ENCODE measurements at places on chromosomes 2 and 18. TPM values are rescaled to one million over a fixed set of nuclear protein-coding genes. Genes with fewer than 3 reads are reported as not detected.
A peak's percentile ranks its signal among the peaks of the same experiment; 100 is the strongest.

CYP1B1 gene
- 18.2 TPM for total RNA-seq

DNA sequence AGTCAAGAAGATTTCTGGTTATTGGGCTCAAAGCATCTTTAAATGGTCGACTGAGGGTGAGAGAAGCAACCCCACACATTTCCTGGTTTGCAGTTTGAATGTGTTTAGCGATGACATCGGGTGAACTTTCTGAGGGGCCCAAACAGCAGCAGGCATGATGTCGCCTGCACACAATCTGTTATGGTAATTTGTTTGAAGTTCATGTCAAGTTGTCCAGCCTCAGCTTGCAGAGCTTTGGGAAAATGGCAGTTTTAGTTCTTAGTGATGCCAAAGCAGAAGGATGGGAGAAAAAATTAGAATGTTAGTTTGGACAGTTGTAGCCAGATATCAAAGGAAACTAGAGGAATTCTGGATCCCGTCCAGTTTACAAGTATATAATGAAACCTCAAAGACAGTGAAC, 284.6 kb downstream of the MBD5 start:
- no peaks in the 10 kb centered on the region for H3K4me1 ChIP-seq
- H3K36me3 ChIP-seq: no peaks in the 10 kb centered on the region
- DNase-seq: peak; percentile 9
- no peak overlapping the region for H3K27ac ChIP-seq
- no peak overlapping the region for H3K4me3 ChIP-seq
- H3K27me3 ChIP-seq: no peaks in the 10 kb centered on the region

DNA sequence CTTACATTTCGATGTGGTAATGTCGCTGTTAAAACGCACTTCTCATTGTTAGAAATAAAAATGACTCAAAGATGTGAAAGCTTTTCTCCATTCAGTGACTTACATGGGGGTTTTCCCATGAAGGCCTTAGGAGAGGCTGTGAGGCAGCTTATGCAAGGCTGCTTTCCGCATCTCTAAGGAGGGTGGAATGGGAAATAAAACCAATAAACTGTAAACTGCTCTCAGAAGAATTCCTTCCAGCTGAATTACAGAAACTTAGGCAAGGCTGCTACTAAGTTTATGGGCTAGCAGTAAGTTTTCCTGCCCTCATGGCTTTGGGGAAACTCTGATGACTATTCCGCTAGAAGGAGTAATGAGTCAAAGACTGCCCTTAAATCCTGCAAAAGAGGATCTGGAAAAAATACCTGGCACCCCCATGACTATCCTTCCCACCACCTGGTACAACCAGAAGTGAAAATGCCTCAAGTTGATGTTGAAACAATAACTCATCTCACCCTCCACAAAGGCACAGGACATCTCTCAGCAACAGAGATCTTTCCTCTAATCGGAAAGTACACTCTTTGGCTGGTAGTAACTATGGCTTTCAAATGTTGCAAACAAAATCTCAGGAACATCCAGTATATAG, 97.7 kb upstream of the SMAD7 start:
- H3K27ac ChIP-seq: no peak overlapping the region
- peaks cover 12% of the 10 kb centered on the region for H3K4me1 ChIP-seq
- H3K36me3 ChIP-seq: peaks cover 12% of the 10 kb centered on the region

DNA sequence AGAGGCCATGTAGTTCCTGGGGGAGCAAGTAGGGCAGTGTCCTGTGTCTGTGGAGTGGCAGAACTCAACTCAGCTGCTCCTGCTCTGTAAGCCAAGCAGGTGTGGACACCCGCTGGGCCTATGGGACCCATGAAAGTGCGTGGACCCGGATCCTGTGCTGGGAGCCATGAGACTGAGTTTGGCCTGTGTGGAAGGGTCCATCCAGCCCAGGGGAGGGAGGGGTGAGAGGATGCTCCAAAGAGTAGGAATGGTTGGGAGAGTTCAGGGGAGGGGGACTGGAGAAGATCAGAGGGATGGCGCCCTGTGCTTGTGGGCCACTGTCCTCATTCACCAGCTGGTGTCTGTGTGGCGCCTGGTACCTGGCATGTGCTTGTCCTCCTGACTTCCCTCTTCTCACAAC, 226.4 kb upstream of the HS6ST1 start:
- no peak overlapping the region for H3K4me3 ChIP-seq
- no peaks in the 10 kb centered on the region for H3K4me1 ChIP-seq
- H3K36me3 ChIP-seq: no peaks in the 10 kb centered on the region
- H3K27ac ChIP-seq: no peak overlapping the region
- DNase-seq: peak; percentile 22

PARD6G gene
- total RNA-seq: 6.1 TPM

GRCh38 chr2:200782251-200782650, 29.5 kb upstream of the BZW1 start:
- DNase-seq: no peak
- no peaks in the 10 kb centered on the region for H3K27me3 ChIP-seq
- no peaks in the 10 kb centered on the region for H3K36me3 ChIP-seq
- no peak overlapping the region for H3K4me3 ChIP-seq
- H3K27ac ChIP-seq: no peak overlapping the region

GRCh38 chr2:237824085-237824484, 25.5 kb downstream of the RBM44 start:
- H3K4me3 ChIP-seq: no peak overlapping the region
- H3K4me1 ChIP-seq: no peaks in the 10 kb centered on the region
- DNase-seq: no peak
- H3K27me3 ChIP-seq: no peaks in the 10 kb centered on the region
- no peaks in the 10 kb centered on the region for H3K36me3 ChIP-seq
- H3K27ac ChIP-seq: no peak overlapping the region

GRCh38 chr2:26723991-26724750, 31.6 kb downstream of the KCNK3 start:
- no peak overlapping the region for H3K4me3 ChIP-seq
- H3K27ac ChIP-seq: peak overlapping the region; percentile 66
- peaks cover 14% of the 10 kb centered on the region for H3K27me3 ChIP-seq
- peaks cover 62% of the 10 kb centered on the region for H3K4me1 ChIP-seq
- DNase-seq: peak; percentile 88

ARHGEF4 gene
- total RNA-seq: 7.7 TPM

DNA sequence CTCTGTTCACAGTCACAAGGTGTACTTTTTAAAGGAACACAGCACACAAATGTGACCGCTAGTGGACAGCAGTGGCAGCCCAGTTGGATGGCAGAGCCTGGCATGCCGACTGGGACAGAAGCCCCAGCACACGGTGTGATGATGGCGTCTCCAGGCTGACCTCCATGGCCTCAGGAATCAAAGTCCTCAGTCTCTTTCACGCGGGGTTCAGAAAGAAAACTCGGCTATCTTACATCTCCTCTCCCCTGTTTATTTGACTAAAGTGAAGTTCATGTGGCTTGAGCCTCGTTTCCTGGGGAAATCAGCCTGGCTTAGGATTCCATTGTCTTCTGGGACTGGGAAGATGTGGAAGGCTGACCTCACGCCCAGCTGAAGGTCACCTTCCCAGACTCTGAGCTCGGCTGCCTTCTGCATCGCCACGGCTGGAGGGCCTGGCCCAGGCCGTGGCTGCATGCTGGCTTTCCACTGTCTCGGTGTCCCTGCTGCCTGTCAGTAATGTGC, 56.1 kb downstream of the ASAP2 start:
- no peaks in the 10 kb centered on the region for H3K27me3 ChIP-seq
- H3K4me1 ChIP-seq: peaks cover 82% of the 10 kb centered on the region
- H3K4me3 ChIP-seq: no peak overlapping the region
- no peak for DNase-seq

FAM161A gene
- total RNA-seq: 6.6 TPM

RPRM gene
- not detected for total RNA-seq

- H3K36me3 ChIP-seq: no peaks in the 10 kb centered on the region
- no peak overlapping the region for H3K4me3 ChIP-seq
- no peaks in the 10 kb centered on the region for H3K4me1 ChIP-seq
- H3K27ac ChIP-seq: no peak overlapping the region
- DNase-seq: no peak
- H3K27me3 ChIP-seq: peaks cover 4% of the 10 kb centered on the region
These were observed 10.0 kb downstream of the MAPK4 start for GRCh38 chr18:50569930-50570329.

DNA sequence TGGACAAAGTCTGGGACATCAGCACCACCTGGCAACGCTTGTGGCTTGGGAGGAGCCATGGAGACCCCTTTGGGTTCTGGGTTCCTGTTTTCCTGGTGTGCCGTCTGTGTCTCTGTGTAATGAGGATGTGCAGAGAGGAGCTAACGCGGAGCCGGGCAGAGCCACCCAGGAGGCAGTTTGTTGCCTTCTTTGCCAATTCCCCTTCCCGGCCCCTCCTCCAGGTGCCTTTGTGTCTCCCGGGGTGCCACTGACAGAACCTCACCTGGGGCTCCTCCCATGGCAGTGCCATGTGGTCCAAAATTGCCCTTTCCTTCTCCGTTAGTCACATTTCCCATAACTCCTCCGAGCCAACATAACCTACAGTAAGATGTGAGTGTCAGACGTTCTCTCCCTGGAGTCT, 13.0 kb downstream of the POMC start:
- no peaks in the 10 kb centered on the region for H3K4me1 ChIP-seq
- DNase-seq: no peak
- no peak overlapping the region for H3K4me3 ChIP-seq
- no peaks in the 10 kb centered on the region for H3K36me3 ChIP-seq
- no peak overlapping the region for H3K27ac ChIP-seq

SRD5A2 gene
- 0.18 TPM for total RNA-seq

GRCh38 chr2:203908066-203908796, 28.3 kb upstream of the ICOS start:
- H3K27me3 ChIP-seq: no peaks in the 10 kb centered on the region
- no peak for DNase-seq
- H3K4me3 ChIP-seq: no peak overlapping the region
- H3K27ac ChIP-seq: no peak overlapping the region
- H3K36me3 ChIP-seq: no peaks in the 10 kb centered on the region
- H3K4me1 ChIP-seq: peaks cover 20% of the 10 kb centered on the region

- H3K4me1 ChIP-seq: peaks cover 68% of the 10 kb centered on the region
- no peaks in the 10 kb centered on the region for H3K27me3 ChIP-seq
- no peak overlapping the region for H3K4me3 ChIP-seq
- H3K36me3 ChIP-seq: no peaks in the 10 kb centered on the region
- H3K27ac ChIP-seq: peak overlapping the region; percentile 49
These were observed 114.4 kb upstream of the HAAO start for GRCh38 chr2:42906557-42907411.

GRCh38 chr2:233350708-233351107, 3.6 kb upstream of the DGKD start:
- peak; percentile 52 for DNase-seq
- no peaks in the 10 kb centered on the region for H3K27me3 ChIP-seq
- peaks cover 18% of the 10 kb centered on the region for H3K4me1 ChIP-seq

TBR1 gene
- total RNA-seq: not detected

GRCh38 chr18:58025733-58026132, 18.3 kb upstream of the NEDD4L start:
- H3K4me1 ChIP-seq: peaks cover 19% of the 10 kb centered on the region
- DNase-seq: no peak
- H3K27me3 ChIP-seq: no peaks in the 10 kb centered on the region
- H3K36me3 ChIP-seq: no peaks in the 10 kb centered on the region

NTSR2 gene
- not detected for total RNA-seq

DNA sequence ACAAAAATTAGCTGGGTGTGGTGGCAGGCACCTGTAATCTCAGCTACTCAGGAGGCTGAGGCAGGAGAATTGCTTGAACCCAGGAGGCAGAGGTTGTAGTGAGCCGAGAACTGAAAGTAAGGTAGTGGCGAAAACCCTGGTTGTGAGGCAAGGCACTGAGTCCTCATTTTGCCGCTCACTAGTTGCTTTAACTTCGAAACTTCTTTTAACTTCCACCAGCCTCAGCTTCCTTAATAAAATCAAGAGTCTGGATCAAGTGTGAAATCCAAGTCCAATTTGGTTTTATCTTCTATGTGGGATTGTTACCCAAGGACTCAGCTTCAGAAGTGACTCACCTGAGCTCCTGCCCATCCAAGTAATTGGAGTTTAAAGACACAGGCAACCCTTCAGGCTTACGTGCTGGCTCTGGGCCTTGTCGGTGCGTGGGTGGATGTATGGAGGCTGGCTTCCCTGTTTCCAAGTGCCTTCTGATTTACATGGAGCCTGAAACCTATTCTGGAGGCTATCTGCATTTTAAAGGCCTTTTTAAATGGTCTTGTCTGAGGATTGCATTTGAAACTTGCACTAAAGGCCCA, 374.2 kb upstream of the ID2 start:
- no peaks in the 10 kb centered on the region for H3K36me3 ChIP-seq
- no peak overlapping the region for H3K27ac ChIP-seq
- no peak overlapping the region for H3K4me3 ChIP-seq
- no peaks in the 10 kb centered on the region for H3K27me3 ChIP-seq
- no peak for DNase-seq

DNA sequence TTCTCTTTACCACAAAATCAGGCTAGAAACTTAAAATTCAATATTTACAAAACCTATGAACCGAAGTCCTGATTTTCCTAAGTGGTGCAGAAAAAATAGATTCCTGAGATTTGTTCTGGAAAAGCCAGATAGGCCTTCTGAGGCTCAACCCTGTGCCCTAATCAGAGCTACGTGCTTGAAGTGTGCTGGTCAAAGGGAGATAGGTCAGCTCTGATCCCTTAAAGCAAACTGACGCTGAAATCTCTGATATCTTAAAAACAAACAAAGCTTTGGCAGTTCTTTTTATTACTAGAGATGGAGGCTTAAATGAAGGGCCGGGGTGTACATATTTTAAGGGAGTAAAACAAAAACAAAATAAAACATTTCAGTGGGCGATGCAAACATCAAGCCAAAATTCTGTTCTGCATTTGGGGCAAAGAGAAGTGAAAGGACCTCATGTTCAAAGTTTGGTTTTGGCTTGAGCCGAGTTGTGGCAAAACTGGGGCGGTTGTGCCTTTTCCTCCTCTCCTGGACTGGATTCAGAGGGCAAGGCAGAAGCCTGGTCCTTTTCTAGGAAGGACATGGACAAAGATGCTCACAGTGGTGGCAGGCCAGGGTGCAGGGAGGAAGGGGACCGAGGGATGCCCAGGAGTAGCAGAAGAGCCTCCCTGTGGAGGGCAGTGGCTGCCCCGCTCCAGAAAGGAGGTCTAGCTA, 295.0 kb downstream of the CDCA7 start:
- no peak overlapping the region for H3K4me3 ChIP-seq
- no peaks in the 10 kb centered on the region for H3K27me3 ChIP-seq
- no peaks in the 10 kb centered on the region for H3K36me3 ChIP-seq
- DNase-seq: no peak
- H3K4me1 ChIP-seq: peaks cover 40% of the 10 kb centered on the region

DNA sequence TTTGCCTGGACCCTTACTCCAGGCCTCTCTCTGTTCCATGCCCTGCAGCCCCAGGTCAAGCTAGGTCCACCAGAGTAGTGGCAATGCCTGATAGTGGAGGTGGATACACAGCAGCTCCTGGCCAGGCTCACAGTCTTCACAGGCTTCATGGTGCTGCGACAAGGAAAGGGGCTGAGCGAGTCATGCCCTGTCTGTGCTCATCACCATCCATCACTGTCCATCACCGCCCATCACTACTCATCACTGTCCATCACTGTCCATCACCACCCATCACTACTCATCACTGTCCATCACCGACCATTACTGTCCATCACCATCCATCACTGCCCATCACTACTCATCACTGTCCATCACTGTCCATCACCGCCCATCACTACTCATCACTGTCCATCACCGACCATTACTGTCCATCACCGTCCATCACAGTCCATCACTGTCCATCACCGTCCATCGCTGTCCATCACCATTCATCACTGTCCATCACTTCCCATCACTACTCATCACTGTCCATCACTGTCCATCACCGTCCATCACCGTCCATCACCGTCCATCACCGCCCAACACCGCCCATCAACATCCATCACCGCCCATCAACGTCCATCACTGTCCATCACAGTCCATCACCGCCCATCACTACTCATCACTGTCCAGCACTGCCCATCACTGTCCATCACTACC, 57.1 kb upstream of the OTOS start:
- H3K4me1 ChIP-seq: no peaks in the 10 kb centered on the region
- H3K4me3 ChIP-seq: no peak overlapping the region
- no peak overlapping the region for H3K27ac ChIP-seq
- H3K27me3 ChIP-seq: peaks cover 56% of the 10 kb centered on the region

Data from stomach (tissue), 19 donors.